ENCODE measurements at places on chromosomes 7 and 10.
A peak's percentile ranks its signal among the peaks of the same experiment; 100 is the strongest.

GRCh38 chr7:44292876-44293560, 32.4 kb downstream of the CAMK2B start:
- no peak for DNase-seq

GRCh38 chr10:43220657-43221418, 46.0 kb downstream of the RASGEF1A start:
- no peak for DNase-seq

- peak; percentile 80 for DNase-seq
Observed at GRCh38 chr7:73706126-73707044, 13.1 kb downstream of the STX1A start.

- DNase-seq = no peak
Observed at GRCh38 chr10:78079411-78079810, 45.7 kb downstream of the RPS24 start.

GRCh38 chr7:94368371-94368791, 26.3 kb upstream of the COL1A2 start:
- peak; percentile 82 for DNase-seq

DNA sequence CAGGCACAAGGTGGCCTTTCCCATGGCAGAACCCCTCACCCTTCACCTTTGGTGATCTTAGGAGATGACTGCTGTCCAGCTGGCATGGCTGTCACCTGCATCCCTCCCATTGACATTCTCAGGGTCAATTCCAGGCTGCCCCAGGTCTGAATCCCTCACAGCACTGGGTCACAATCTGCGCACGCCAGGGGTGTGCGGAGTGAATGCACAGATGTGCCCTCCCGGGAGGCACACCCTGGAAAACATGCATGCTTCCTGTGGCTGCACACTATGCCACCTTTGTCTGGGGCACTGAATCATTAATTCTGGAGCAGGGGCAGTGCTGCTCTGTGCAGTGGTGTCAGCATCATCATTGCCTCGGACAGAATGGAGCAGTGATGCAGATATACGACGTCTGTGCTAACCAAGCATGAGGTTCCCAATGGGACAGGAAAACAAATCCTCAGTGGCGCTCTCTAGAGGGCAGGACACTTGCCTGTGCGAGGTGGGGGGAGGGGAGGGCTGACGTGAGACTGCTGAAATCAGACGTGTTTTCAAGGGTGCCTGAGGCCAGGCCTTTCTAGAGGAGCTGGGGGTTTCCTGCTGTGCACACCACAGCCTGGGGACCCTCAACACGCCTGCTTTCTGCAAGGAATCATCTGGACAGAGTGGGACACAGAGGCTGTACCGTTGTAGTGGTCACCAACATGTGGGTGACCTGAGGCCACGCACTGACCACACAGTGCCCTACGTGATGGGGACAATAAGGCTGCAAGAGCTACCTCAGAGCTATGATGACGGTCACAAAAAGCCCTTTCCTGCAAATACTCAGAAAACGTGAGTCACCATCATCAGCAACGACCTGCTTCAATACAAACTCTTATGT, 77.9 kb downstream of the HIPK2 start:
- DNase-seq = peak; percentile 18

- no peak for DNase-seq
Observed at GRCh38 chr7:2122651-2123050, 110.1 kb downstream of the MAD1L1 start.

DNA sequence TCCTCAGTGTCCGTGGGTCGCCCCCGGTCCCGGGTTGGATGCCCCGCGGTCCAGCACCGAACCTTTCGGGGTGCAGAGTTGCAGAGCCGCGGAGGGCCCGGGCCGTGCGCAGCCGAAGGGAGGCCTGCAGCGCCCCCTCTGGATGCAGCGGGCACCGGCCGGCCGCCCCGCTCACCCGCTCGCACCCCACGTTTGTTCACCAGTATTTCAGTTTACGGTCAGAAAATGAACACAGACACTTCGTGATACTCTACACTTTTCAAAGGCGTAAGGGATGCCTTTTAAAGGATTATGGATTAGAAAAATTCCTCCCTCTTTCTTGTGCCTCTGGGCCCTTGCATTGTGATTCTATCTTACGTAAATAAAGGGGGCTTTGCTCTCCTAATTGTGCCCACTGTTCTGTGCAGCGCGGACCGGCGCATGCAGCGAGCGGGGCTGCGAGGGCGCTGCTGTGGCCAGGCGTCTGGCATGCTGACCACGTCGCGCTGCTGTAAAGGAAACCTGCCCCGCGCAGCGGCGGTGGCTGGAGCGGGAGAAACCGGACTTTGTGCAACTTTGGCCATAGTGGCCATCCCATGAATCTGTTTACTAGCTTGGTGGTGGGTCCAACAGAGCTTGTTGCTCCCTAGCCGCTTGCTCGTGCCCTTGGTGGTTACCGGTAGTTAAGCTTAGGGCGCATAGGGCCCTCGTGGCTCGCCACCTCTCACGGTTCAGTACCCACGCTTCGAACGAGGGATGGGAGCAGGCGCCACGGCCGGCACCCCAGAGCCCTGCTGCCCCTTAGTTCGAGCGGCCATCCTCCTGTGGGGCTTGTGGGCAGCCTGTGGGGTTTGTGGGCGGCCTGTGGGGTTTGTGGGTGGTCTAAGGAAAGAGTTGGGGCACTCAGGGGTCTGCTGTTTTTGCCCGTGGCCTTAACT, 739 bp upstream of the MEST start:
- DNase-seq = peak; percentile 84

Data from NCI-H69 (cell line).